Sciatic nerve (tissue), 2 donors: ENCODE measurements at places on chromosomes 13 and 19.

DNA sequence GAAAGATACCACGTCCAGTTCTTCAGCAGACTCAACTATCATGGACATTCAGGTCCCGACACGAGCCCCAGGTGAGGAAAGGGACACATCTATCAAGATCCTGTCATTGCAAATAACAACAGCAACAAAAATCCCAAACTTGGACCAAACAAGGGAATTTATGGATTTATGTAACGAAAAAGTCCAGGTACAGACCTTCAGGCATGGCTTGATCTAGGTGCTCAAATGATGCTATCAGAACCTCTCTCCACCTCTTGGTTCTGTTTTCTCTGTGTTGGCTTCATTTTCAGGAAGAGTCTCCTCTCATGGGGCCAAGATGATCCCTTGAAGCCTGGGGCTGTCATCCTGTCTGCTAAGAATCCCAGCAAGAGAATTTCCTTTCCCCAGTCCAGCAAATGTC is 2.9 kb downstream of the FXYD5 start:
- DNase-seq: no peak

DNA sequence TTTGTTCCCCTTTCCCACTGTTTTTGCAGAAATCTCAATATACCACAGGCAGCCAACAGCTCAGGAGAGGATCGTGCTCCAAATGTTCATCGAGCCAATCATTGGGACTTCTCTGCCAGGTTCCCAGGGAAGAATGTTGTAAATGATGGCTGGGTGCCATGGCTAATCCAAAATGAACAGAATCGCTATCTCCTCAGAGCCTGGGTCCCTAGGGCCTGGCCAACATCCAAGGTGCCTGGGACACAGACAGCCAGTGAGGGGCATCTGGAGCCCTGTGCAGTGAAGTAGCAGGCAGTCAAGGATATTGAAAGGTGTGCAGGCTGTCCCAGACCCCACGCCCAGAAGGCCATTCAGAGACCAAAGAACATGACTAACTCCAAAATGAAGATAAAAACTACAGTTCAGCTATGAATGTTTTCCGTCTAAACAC is 37.8 kb downstream of the BRD4 start:
- DNase-seq: no peak

GRCh38 chr19:29320086-29320485 is 107.1 kb upstream of the UQCRFS1 start:
- DNase-seq: no peak

GRCh38 chr13:107976628-107977027 is 238.7 kb downstream of the LIG4 start:
- no peak for DNase-seq

DNA sequence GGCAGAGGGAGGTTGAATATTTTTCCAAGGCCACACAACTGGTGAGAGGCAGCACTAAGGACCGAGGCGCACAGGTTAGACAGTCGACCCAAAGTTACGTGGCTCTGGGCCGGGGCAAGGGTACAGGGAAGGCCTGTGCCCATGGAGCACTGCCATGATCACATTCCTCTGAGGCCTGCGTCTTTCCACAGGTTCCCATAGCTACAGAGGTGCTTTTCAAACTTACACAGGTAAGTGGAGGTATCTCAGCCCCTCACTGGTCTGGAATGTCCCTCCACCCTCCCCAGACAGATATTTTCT is 814 bp downstream of the ZNF211 start:
- DNase-seq: no peak

- DNase-seq: no peak
These were observed 3.9 kb upstream of the KLK1 start for GRCh38 chr19:50827476-50827875.

GRCh38 chr19:49151267-49152118 is 3.7 kb downstream of the HRC start:
- peak; percentile 75 for DNase-seq

GRCh38 chr13:39322836-39323585 is 280.0 kb downstream of the LHFPL6 start:
- DNase-seq: no peak

DNA sequence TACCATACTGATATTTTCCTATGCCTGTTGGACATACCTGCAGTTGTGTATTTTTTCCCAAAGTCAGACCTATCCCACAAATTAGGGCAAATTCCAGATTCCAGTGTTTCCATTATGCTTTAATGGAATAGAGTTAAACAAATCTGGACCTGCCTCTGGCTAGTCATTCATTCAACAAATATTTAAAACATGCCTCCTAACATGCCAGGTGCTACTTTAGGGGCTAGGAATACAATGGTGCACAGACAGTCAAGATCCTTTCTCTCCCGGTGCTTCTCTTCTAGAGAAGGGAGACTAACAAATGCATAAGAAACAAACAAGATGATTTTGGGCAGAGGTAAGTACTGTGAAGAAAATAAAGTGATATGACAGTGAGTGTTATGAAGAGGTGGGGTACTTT is 7.5 kb upstream of the WDFY2 start:
- no peak for DNase-seq

GRCh38 chr19:16190198-16190597 is 5.0 kb downstream of the FAM32A start:
- DNase-seq: no peak

GRCh38 chr19:3274942-3275582 is 50.6 kb downstream of the CELF5 start:
- no peak for DNase-seq

DNA sequence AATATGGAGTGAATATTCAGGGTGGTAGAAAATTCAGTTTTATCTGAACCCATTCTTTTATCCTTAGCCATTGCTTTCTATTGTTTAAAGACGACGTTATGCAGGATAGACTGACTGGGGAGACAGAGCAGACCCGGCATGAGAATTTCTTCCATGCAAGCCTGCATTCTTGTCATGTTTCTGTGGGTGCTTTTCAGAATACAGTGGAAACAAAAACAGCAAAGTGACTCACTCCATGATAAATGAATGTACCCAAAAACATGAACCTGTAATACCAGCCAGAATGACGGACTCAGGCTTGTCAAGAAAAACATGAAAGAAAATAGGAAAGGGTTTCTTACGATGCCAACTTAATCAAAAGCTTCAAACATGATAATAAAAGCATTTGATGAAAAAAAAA is 924.0 kb downstream of the EFNB2 start:
- DNase-seq: no peak

DNA sequence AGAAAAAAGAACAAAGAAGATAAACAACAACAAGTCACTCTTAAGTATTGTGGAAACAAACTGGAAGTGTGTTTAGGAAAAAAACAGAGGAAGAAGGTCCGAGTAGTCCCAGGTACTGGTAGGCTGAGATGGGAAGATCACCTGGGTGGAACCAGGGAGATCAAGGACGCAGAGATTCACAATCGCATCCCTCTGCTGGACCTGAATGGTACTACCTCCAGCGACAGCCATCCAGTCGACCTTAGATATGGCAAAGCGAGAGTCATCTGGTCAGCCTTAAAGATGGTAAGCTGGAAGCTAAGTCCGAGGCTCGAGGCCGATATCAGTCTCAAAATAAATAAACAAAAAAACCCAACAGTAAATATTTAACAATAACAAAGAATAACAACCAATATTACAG is 44.9 kb upstream of the ZNF91 start:
- DNase-seq: no peak

GRCh38 chr13:42707048-42707447 is 74.3 kb upstream of the FAM216B start:
- DNase-seq: no peak

GRCh38 chr13:91405240-91405639 is 6.8 kb downstream of the GPC5 start:
- no peak for DNase-seq

GRCh38 chr13:78762825-78763224 is 103.9 kb upstream of the OBI1 start:
- no peak for DNase-seq

- DNase-seq: no peak
These were observed 57.9 kb upstream of the C1QTNF9 start for GRCh38 chr13:24251525-24251924.

GRCh38 chr13:74015137-74015536 is 119.1 kb downstream of the KLF12 start:
- no peak for DNase-seq

GRCh38 chr13:43977911-43978310 is 98.2 kb downstream of the LACC1 start:
- DNase-seq: no peak

DNA sequence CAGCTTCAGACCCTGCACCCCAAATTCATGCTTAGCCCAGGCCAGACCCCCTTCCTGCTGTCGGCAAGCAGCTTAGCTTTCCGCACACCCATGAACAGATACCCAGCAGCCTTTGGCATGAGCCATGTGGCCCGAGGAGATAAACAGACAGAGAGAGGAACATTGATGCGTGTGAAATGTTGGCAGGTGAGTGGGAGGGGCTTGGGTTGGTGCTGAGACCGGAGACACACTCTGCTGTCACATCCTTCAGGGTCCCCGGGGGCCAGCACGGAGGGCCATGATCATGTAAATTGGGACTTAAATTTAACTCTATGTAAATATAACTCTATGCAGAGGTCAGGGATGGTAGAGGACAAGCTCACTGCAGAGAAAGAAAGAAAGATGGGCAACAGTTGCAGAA is 1.5 kb downstream of the CD22 start:
- no peak for DNase-seq

DNA sequence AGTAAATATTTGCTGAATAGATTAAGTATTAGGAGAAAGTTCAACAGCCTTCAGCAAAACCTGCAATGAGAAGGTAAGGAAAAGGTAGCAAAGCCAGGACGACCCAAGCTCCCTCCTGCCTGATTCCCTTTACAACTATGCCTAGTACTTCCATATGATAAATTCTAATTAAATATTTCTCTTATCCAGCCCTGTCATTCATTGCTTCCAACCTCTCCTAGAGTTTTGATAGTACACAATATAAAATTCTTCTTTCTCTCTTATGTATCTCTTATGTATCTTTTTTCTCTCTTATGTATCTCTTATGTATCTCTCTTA is 187.2 kb downstream of the DCT start:
- no peak for DNase-seq

- no peak for DNase-seq
These were observed 336.0 kb downstream of the TBC1D4 start for GRCh38 chr13:75145927-75146326.

- DNase-seq: no peak
These were observed 69.4 kb downstream of the PSPC1 start for GRCh38 chr13:19713186-19713965.

DNA sequence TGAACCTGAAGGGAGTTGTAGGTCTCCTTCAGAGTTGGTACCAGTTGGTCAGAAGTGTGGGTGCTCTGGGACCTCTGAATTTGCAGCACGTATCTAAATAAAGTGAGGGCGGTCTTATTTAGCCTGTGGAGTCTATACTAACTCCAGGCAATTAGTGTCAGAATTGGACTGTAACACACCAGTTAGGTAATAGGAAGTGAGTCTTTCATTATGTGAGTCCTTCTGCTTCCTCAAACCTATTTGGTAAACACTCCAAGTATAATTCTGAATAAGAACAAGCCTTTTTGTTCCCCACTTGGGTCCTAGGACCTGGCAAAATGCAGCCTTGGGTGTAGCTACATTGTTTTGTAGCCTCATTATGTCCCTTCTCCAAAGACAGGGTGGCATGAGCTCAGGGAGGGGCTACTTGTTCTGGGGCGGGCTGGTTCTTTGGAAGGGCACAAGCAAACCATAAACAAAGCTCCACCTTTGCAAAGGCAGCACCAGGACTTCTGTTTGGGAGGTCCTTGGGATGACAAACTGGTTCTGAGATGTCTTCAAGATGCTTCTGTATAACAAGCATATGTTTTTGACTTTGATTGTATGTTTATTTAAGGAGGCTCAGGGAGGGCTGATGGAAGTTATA is 418.0 kb downstream of the ZNF536 start:
- no peak for DNase-seq

DNA sequence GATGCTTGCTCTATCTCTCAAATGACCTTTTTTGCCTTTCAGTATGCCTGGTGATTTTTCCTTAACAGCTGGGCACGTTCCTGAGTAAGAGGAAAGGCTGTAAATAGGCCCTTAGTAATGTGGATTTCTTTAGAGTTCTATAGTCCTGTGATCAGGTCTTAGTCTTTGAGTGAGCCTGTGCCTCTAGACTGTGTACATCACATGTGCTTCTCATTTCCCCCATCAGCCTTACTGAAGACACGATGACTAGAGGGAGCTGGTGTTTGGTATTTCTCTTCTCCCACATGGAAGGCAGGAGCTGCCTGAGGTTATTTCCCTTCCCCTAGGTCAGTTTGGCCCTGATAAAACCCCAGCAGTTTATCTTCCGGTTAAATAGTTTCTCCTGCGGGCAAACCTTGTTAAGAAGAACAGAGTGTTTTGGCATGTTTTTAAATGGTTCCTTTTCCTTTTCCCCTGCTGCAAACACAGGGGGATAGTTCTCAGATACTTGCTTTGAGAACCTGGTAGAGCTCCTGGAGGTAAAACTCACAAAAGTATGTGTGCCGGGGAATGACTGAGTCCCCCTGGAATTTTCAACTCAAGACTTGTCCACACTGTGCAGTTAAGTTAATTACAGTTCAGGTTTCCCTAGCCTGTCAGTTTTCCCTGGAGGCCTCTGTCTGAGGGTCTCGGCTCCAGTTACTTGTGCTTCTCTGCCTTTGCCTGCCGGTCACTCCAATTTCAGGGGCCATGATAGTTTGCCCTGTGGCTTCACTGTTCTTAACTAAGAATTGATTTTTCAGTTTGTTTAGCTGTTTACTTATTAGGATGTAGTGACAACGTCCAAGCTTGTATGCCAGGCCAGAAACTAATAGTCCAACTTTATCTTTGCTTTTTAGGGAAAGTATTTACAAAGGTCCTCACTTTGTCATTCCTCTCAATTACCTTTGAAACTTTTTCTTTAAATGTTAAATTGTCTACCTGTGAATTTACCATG is 94.4 kb downstream of the URI1 start:
- no peak for DNase-seq

DNA sequence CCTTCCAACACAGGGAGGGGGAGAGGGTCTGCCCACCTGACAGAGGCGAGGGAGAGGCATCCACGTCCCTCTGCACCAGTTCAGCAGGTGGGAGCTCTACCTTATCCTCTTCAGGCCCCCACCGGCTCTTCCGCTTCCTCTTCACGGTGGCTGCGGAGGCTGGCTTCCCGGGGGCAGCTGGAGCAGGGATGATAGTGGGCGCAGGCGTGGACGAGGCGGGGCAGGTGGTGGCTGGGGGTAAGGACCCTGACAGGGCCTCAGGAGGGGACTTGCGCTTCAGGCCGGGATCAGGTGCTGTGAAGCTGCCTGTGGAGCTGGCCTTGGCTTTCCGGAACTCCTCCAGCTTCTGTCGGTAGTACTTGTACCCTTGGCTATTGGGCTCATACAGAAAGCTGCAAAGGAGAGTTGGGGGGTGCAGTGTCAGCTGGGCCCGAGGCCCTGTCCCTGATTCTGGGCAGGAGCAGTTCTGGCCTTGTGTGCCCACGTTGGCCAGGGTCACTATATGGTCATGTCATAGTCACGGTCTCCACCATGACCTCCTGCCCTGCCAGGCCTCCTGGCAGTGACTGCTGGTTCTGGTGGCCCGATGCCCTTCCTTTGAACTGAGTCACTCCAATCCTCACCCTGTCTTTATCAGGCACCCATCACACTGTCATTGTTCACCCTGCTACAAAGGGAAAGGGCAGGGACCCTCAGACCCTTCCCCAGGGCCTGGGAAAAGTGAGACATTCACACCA is 23.2 kb downstream of the SUGP1 start:
- no peak for DNase-seq
